ENCODE measurements at places on chromosomes 13 and 19. TPM values are rescaled to one million over a fixed set of nuclear protein-coding genes. Genes with fewer than 3 reads are reported as not detected.

The ACP7 gene
- 4.7 TPM for total RNA-seq

The FPR3 gene
- not detected for total RNA-seq

The SRRM5 gene
- total RNA-seq: not detected

The TEX26 gene
- not detected for total RNA-seq
